ENCODE measurements at places on chromosomes 7 and 10. TPM values are rescaled to one million over a fixed set of nuclear protein-coding genes. Genes with fewer than 3 reads are reported as not detected.

TSC22D4 gene
- 121 TPM for total RNA-seq

STRIP2 gene
- total RNA-seq: 86.6 TPM

PRKG1 gene
- total RNA-seq: not detected

TAS2R5 gene
- total RNA-seq: 1.0 TPM
